ENCODE measurements at places on chromosomes 13 and 19. TPM values are rescaled to one million over a fixed set of nuclear protein-coding genes. Genes with fewer than 3 reads are reported as not detected.

The RASGRP4 gene
- not detected for polyA plus RNA-seq

The OVOL3 gene
- not detected for polyA plus RNA-seq

GRCh38 chr19:47741544-47742140, 3.7 kb upstream of the NOP53 start:
- H3K27ac ChIP-seq, result no peak overlapping the region
- H3K36me3 ChIP-seq, result no peaks in the 10 kb centered on the region
- H3K4me3 ChIP-seq, result no peak overlapping the region
- DNase-seq, result no peak
- peaks cover 36% of the 10 kb centered on the region for H3K4me1 ChIP-seq

DNA sequence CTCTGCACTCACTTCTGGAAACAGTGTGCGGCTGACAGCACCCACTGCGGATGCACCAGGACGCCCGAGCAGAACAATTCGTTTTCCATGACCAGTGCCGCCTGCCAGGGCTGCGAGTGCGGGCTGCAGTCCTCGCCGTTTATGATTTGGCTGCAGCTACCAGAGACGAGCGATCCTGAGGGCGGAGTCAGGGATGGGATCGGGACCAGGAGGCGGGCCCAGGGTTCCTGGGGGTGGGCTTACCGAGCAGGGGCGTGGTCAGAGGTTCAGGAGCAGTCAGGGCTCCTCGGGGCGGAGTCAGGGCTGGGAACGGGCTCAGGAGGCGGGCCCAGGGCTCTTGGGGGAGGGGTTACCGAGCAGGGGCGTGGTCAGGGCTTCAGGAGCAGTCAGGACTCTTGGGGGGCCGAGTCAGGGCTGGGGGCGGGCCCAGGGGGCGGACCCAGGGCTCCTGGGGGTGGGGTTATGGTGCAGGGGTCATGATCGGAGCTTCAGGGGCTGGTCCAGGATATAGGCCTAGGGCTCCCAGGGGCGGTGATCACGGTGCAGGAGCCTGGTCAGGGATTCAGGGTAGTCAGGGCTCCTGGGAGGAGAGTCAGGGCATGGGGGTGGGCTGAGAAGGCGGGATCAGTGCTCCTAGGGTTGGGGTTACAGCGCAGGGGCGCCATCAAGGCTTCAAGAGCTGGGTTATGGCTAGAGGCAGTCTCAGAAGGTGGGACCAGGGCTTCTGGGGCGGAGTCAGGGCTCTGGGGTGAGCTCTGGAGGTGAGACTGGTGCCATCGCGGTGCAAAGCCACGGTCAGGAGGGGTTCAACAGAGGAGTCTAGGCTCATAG, 1.7 kb downstream of the KLK4 start:
- peaks cover 36% of the 10 kb centered on the region for H3K27me3 ChIP-seq
- H3K4me1 ChIP-seq, result no peaks in the 10 kb centered on the region
- H3K36me3 ChIP-seq, result no peaks in the 10 kb centered on the region
- H3K4me3 ChIP-seq, result no peak overlapping the region
- H3K27ac ChIP-seq, result no peak overlapping the region
